ENCODE measurements at places on chromosomes 7 and 10.
A peak's percentile ranks its signal among the peaks of the same experiment; 100 is the strongest.

GRCh38 chr7:140212100-140212881 lies 35.5 kb upstream of the KDM7A start:
- DNase-seq, result peak; percentile 77

GRCh38 chr7:156143683-156144082 lies 331.4 kb upstream of the SHH start:
- no peak for DNase-seq

DNA sequence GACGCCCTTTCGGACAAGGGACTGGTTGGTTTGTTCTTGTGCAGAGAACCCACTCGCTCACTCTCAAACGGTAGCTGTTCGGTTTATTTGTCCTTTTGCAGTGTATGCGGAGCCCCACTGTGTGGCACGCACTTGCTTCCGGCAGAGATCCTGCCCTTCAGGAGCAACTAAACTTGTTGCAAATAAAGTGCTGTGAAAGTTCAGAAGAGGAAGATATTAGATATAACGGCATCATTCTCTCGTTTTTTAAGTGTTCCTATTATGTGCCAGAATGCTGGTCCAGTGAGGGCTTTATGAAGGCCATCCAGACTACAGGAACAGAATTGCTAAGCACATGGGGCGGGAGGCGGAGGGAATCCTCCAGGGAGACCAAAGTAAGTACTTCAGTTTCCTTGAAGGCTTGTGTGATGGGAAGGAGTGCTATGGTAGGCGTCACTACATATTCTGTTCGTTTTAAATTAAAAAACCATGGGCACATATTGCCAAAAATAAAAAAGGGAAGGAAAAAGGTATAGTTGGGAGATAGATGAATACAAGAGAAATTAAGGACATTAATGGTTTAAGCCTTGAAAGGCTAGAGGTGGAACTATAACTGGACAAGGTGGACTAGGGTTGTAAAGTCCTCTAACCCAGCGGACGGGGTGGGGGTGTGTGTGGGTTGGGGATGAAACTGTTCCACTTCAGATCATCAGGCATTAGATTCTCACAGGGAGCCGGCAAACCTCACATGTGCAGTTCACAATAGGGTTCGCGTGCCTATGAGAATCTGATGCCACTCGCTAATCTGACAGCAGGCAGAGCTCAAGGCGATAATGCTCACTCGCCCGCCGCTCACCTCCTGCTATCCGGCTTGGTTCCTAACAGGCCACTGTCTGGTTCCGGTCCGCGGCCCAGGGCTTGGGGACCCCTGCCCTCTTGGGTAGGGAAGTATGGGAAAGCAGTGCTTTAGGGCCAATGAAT lies 704 bp upstream of the ERLIN1 start:
- peak; percentile 35 for DNase-seq

GRCh38 chr10:99456931-99457288 lies 26.5 kb upstream of the GOT1 start:
- no peak for DNase-seq

GRCh38 chr7:137820677-137821420 lies 25.9 kb downstream of the DGKI start:
- DNase-seq, result no peak

DNA sequence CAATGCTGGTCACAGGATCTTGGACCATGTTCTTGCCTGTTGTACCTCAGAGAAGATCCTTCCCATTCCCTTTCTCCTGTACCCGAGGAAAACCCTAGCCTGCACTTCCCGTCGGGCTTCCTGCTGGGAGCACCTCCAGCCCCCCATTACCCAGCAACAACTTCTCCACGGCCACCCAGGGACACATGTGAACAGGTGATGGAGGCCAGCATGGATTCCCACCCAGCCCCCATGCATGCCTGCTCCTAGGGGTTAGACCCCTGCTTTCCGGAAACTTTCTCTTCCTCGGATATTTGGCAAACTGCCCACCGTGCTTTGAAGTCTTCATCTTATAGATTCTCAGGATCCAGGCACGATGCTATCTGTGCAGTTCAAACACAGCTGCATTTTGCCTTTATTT lies 67.3 kb downstream of the CALML3 start:
- no peak for DNase-seq

- DNase-seq, result no peak
These were observed 21.0 kb upstream of the DNAJC12 start for GRCh38 chr10:67858971-67859370.

DNA sequence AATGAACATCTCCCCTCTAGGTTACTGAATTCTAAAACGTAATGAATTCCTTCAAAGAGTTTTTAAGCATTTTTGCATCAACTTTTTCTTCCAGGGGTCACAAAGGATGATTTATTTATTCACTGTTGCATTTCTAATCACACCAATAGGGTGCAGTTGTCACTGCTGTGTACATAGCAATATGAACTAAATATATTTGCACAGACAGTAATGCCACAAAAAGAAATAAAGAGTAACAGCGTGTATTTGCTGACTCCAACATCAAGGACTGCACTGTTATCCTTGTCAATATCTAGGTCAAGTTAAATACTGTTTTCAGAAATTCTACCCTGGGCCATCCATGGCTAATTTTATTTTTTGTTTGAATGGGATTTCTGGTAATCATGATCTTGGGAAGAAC lies 138.0 kb downstream of the FRMD4A start:
- DNase-seq, result no peak

- peak; percentile 13 for DNase-seq
These were observed 7.2 kb downstream of the C10orf90 start for GRCh38 chr10:126663328-126663727.

GRCh38 chr10:97116462-97117162 lies 69.1 kb downstream of the SLIT1 start:
- no peak for DNase-seq

GRCh38 chr10:128537834-128538330 lies 411.7 kb upstream of the MKI67 start:
- DNase-seq, result no peak

DNA sequence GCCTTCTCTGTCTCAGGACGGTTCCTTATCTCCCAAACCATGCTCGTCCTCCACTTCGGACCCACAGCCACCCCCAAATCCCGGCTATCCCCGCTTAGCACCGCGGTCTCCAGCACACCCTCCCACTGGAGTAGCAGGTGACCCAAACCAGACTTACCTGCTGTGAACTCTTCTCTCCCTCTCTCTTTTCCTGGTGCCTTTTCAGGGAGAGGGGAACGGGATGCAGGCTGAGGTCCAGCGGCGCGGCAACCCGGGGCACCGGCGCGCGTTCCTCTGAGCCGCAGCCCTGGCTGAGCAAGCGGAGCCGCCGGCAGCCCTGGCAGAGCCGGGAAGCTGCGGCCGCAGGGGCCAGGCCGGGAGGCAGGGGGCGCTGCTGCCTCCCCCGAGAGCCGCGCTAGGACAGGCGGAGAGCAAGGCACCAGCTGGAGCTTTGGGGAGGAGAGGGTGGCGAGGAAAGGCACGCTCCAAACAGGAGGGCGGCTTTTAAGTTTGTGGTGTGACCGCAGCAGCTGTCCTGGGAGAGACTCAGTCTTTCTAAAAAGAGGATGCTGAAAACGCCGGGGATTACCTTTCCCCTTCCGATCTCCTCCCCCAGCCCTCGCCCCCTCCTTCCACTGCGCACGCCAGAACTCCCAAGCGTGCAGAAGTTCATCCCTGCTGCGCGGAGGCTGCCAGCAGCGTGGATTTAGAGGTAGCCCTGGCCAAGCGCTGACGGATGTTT lies at the start of gene SEMA3D:
Gene SEMA3D, minus strand, starts transcription at position 536 of the 721 bp plus-strand sequence. CDS start 65,165 bp downstream, outside the sequence.
- DNase-seq, result peak; percentile 39

GRCh38 chr10:30433306-30433729 lies 666 bp upstream of the MAP3K8 start:
- DNase-seq, result peak; percentile 62

All from activated CD4-positive, alpha-beta memory T cell treated with anti-CD3 and anti-CD28 coated beads for 36 hours (primary cell).